ENCODE measurements at places on chromosomes 16 and 17.

- DNase-seq = no peak
These were observed 14.3 kb upstream of the RBBP6 start for GRCh38 chr16:24524855-24525677.

DNA sequence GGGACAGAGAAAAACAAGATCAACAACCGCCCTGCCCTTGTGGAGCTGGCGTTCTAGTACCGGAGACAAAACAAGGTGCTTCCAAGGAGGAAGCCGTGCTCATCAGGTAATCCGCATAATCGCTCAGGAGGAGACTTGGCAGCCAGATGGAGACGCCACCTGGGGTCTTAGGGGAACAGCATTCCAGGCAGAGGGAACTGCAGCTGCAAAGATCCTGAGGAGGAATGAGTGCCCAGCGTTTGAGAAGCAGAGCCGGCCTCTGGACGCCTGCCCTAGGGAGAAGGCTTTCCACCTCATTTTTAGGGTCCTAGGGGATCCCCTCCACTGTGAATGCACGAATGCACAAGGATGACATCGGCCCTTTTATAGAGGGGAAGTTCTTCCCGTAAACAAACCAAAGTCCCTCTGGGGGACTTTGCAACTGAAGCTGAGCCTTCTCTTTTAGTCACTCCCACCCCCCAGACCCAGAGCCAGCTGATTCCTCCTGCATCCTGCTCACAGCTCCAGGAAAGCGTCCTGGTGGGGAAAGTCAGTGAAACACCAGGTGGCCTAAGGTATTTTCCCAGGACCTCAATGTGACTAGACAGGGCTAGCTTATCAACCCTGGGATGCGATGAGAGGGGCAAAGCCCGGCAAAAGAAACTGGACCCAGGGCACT, 13.2 kb upstream of the MPRIP start:
- DNase-seq = no peak

GRCh38 chr16:87017371-87018012, 299.7 kb downstream of the C16orf95 start:
- no peak for DNase-seq

DNA sequence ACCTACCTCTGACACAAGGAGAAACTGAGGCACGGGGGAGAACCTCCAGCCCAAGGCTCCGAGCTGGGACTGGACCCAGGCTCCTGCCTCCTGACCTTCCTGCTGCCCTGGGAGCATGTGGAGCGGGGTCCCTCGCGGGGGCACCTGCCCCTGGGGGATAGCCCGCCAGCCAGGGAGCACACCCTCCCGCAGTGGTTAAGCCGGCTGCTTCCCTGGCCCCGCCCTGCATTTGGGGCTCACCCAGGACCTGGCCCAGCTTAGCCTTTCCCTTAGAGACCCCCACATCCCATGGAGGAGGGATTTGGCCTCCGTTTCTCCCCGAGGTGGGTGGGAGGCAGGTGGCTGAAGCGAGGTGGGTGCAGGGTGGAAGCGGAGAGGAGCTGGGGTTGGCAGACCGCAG, 1.8 kb upstream of the CDH15 start:
- DNase-seq = no peak

DNA sequence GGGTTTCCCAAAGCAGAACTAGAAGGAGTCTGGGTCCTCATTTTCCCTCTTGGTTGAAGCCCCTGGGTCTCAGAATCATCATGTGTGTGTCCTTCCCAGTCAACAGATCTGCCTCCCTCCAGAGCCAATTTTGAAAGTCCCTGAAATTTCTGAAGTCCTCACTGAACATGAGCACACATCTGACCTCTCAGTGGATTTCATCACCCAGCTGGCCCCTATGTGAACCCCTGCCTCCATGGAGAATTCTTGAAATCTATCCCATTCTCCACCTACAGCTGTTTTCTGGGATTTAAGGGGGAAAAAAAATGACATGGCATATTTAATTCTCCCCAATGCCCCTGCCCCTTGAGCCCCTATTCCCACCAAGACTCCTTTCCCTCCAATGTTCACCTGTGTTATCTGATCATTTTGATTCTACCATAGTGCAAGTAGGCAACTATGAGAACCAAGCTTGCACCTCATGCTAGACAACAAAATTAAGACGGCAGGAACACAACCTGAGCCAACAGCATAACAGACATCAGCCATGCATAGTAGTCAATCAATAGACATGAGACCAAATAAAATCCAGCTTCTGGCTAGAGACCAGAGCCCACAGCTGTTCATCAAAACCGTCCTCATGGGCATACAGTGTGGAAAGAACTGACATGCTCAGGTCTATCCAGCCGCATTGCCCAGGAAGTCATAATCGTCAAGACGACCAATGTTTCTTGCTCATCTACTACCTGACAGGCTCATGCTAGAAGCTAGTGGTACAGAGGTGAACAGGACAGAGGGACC, 14.9 kb downstream of the SOX9 start:
- DNase-seq = no peak

DNA sequence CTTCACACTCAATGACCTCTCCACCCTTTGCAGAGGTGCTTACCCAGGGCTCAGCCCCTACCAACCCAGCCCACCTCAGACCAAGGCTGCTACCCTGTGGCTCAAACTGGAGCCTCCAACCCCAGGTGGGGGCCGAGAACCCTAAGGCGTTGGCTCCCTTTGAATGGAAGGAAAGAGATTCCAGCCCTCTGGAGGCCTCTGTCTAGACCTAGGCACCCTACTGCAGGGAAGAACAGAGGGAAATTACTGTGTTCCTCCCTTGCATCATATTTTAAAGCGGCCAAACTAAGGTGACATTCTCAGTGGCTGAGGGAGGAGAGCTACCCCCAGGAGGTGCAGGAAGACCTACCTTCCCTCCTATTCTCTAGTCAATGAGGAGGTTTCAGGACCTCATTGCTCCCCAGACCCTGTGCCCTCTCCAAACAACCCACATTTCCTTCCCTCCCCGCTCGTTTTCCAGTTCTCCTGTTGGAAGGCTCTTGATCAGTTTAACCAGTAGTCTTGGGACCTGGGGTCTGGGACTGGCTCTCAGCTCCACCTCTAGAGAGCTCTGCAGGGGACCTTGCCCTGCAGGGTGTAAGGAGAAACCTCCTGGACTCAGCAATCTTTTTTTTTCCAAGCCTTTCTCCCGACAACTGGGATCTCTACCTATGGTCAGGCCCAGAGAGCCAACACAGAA, 5.5 kb upstream of the HOXB8 start:
- no peak for DNase-seq

DNA sequence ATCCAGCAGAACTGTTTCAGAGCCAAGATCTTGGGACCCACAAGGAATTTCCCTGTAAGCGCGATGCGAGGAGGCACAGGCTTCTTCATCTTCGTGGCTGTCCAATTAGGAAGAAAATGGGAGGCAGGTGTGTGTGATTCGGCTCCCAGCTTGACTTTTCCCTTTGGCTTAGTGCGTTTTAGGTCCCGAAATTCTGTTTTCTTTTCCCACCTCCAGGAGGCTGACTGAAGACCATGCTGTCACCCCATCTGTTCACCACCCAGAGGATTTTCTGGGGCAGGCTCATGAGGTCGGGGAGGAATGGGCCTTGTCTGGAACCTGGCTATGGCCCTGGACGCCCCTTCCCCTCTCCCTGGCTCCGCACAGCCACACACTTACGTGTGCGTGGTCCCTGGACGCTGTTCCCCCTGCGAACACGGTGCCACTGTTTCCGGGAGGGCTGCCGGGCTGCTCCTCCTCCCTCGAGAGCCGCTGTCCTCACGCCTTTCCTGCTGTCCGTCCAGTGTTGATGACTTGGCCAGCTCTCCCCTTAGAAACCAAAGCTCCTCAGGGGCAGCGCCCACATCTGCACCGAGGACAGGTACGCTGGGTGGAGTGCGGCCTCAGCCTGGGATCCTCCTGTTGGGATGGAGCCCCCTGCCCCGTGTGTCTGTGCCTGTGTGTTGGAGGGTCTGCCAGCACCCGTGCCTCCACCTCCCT, 2.7 kb upstream of the PABPN1L start:
- no peak for DNase-seq

GRCh38 chr17:44593156-44593555, 35.9 kb downstream of the FZD2 start:
- DNase-seq = no peak

GRCh38 chr17:75024686-75025397, 12.4 kb downstream of the MRPL58 start:
- DNase-seq = peak; percentile 41

DNA sequence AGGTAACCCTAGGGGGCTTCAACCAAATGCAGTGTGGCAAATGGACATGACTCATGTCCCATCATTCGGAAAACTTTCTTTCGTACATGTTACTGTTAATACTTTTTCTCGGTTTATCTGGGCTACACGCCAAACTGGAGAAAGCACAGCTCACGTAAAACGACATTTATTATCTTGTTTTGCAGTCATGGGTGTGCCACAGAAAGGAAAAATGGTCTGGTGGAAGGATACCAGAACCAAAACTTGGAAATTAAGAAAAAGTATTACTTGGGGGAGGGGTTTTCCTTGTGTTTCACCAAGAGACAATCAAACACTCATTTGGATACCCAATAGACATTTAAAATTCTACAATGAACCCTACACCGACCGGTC, 23.6 kb downstream of the ALOX15B start:
- DNase-seq = no peak

DNA sequence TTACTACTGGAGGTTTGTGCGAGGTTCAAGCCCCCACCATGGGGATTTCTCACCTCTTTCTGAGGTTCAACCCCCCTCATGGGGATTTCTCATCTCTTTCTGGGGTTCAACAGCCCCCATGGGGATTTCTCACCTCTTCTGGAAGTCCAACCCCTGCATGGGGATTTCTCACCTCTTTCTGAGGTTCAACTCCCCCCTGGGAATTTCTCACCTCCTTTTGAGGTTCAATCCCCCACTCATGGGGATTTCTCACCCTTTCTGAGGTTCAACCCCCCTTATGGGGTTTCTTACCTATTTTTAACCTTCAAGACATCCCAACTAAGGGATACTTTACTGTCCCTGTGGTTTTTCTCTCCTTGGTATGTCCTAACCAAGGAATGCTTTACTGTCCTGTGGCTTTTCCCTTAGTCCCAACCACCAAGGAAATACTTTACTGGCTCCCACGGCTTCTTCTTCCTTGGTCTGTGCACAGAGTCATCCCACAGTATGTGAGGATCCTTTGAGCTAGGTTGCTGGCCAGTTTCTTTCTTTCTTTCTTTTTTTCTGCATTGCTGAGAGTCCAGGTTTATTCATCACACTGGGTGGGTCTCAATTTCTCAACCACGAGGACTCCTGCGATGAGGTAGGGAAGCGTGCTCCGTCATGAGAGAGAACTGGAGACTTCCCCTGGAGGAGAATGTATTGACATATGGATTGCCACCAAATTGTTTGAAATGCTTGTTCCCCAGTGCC, 2140.2 kb downstream of the TP53TG3F start:
- no peak for DNase-seq

DNA sequence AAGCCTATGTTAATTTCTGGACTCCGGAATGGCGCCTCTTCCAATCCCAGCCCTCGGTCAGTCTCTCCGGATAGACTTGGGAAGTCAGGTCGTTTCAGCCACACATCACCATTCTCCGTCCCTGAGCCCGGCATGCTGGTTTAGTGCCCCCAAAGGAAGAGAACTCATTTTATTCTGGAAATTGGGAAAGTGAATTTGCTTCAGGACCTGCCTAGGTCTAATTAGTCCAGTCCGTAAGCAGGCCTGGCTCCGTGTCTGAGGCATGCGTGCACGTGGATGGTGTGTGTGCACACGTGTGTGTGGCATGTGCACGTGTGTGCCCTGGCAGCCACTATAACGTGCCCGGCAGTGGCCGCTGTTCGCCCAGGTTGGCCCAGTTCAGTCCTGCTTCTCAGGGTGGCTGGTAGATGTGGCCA, 77.4 kb downstream of the RPA1 start:
- no peak for DNase-seq

DNA sequence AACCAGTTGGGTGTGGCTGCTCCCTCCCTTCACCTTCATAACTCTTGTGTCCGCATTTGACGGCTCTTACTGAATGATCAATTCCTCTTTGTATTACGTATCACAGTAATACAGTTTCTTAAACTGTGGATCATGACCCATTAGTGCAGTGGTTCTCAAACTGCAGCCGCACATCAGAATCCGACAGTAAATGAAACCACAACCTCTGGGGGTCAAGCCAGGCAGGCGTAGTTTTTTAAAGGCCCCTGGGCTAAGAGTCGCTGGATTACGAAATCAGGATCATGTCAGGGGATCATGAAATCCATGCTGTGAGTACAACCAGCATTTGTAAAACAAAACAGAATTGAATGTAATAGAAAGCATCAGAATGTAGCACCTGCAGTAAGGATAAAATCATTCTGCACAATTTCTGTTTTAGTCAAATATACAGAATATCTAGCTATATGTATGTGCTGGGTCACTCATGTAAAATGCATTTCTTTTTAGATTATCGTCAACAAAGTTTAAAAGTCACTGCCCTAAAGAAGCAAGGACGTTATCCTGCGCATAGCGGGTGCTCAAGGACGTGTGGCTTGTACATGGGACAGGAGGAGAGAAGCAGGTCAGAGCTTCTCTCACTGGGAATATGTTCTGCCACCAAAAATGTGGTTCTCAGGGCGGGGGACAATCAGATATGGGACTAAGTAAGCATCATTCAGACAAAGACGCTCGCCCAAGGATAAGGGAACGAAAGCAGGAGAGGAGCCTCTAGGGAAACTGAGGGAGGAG, 113.1 kb downstream of the ZFHX3 start:
- no peak for DNase-seq

- DNase-seq = no peak
These were observed 1.3 kb downstream of the SAMD14 start for GRCh38 chr17:50128441-50129352.

DNA sequence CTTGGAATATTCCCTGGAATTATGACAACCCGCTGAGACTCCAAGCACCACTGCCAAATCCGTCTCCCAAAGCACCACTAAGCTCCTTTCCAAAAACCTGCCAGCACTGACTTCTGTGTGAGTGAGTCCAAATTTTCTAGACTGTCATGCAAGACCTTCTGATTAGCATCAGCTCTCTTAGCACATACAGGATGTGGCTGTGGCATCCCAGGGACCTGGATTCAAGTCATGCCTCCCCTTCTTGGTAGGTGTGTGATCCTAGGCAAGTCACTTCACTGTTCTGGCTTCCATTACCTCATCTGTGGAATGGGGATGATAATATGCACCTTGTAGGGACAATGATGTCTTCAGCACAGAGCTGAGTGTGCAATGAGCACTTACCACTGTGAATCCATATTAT, 38.3 kb upstream of the USP7 start:
- DNase-seq = no peak

- DNase-seq = no peak
These were observed 32.2 kb upstream of the IL21R start for GRCh38 chr16:27369806-27370205.

DNA sequence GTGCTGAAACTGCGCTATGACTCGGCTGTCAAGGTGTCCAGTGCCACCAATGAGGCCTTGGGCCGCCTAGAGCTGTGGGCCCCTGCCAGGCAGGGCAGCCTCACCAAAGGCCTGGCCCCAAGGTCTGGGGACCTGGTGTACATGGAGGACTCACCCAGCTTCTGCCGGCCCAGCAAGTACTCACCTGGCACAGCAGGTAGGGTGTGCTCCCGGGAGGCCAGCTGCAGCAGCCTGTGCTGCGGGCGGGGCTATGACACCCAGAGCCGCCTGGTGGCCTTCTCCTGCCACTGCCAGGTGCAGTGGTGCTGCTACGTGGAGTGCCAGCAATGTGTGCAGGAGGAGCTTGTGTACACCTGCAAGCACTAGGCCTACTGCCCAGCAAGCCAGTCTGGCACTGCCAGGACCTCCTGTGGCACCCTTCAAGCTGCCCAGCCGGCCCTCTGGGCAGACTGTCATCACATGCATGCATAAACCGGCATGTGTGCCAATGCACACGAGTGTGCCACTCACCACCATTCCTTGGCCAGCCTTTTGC, 25.0 kb downstream of the WNT9B start:
- DNase-seq = no peak
